Activated CD4-positive, alpha-beta T cell treated with anti-CD3 and anti-CD28 coated beads, Interleukin-2, amount 10 ng/mL, durations not matched to agents 24 days and 14 days (primary cell): ENCODE measurements at places on chromosomes 4 and X. TPM values are rescaled to one million over a fixed set of nuclear protein-coding genes. Genes with fewer than 3 reads are reported as not detected.

The PCYT1B gene
- 0.05 and 0.14 TPM in 2 replicates for total RNA-seq

The FHL1 gene
- 14.0 and 15.2 TPM in 2 replicates for total RNA-seq

The PGAM4 gene
- 0.38 and 0.79 TPM in 2 replicates for total RNA-seq

The SERTM2 gene
- total RNA-seq: not detected in 2 replicates

The SMC1A gene
- 141 and 144 TPM in 2 replicates for total RNA-seq

The SHROOM3 gene
- 0.02 and 0.05 TPM in 2 replicates for total RNA-seq

DNA sequence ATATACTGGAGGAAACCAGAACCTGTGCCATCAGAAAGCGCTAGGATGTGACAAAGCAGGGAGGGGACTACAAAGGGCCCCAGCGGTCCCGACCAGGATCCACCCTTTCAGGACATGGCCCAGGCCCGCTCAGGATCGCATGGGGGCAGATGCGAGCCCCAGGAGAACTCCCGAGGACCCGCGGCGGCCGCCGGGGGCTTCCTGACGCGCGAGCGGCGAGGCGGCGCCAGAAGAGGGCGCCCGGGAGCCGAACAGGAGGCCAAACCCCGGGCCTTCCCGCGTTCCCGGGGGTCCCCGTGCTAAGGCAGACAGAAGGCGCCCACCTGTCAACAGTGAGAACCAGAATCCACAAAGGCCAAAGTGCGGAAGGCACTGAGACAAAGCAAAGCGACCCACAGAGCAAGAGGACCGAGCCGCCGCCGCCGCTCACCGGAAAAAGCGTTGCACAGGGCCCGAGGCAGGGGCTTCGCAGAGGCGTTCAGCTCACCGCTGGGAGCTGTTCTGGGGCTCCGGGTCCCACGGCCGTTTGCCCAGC lies 7.3 kb upstream of the OPN1LW start:
- H3K27ac ChIP-seq: peak overlapping the region; percentile 87
- peak; percentile 91 for DNase-seq
- H3K36me3 ChIP-seq: no peaks in the 10 kb centered on the region
- H3K4me1 ChIP-seq: peaks cover 13% of the 10 kb centered on the region
- H3K4me3 ChIP-seq: peak overlapping the region; percentile 71

- no peaks in the 10 kb centered on the region for H3K36me3 ChIP-seq
- H3K4me3 ChIP-seq: no peak overlapping the region
- DNase-seq: no peak
- no peak overlapping the region for H3K27ac ChIP-seq
- no peaks in the 10 kb centered on the region for H3K4me1 ChIP-seq
Measured at GRCh38 chrX:20284992-20285391, 18.3 kb upstream of the RPS6KA3 start.

DNA sequence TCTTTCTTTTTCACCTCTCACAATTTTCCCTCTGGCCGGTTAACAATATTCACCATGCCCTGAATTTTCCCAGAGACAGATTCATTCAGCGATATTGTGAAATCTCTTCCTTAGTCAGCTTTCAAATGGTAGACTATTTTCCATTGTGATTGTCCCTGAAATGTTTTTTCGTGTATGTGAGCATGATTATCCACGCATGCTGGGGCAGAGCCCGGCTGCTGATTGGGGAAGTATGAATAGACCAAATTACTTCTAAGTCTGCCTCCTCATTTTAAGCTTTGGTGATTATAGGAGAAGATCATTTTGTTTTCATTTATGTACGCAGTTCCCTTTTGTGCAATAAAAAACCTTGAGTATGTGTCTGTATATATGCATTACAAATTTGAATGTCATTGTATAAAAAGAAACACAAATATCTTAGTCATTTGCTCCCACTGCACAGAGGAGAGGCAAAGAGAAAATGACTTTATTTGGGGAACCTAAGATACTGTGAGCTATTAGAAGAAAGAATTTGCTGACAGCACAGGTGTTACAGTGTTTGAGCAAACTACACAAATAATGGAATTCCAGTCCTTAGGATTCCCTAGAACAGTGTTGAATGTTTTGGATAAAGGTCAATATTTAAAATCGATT lies 11.3 kb downstream of the DTHD1 start:
- DNase-seq: no peak
- peaks cover 19% of the 10 kb centered on the region for H3K4me1 ChIP-seq
- H3K36me3 ChIP-seq: peaks cover 2% of the 10 kb centered on the region
- no peak overlapping the region for H3K27ac ChIP-seq

DNA sequence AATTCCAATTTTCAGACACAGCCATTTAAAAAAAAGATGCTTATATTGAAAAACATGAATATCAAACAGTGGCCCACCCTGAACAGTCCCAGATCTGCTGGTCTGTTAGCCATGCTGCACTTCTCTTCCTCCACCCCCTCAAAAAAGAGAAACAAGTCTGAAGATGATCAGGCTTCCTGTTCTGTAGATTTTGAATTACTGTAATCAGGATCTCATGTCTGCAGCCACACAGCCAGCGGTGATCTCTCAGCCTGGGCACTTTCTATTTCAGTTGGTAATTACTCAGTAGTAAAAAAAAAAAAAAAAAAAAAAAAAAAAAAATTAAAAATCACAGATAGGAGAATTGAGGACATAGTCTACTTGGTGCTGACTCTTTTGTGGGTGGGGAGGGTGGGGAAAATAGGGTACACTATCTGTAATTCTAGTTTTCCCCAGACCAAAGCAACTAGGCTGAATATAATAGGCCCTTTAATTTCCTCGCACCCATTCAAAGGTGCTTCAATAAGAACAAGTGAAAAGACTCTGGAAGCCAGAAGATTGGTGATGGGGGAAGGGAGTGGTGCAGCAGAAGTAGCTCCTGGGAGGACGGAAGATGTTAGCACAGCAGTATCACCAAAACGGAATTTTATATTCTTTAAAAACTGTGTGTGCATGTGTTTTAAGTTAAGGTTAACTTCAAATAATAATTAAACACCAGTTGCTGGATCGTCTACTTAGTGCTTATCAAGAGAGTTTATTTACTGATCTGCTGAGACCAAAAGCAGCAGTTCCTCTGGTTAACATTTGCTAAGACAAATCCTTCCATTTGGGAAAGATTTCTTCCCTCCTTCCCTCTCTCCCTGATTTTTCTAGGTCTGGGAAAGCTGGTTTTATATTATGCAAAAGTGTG lies 47.0 kb downstream of the SPRY1 start:
- DNase-seq: peak; percentile 79
- peak overlapping the region; percentile 96 for H3K27ac ChIP-seq
- peaks cover 22% of the 10 kb centered on the region for H3K4me1 ChIP-seq
- peak overlapping the region; percentile 82 for H3K4me3 ChIP-seq
- no peaks in the 10 kb centered on the region for H3K27me3 ChIP-seq

- peak; percentile 58 for DNase-seq
- H3K4me3 ChIP-seq: no peak overlapping the region
- H3K27ac ChIP-seq: peak overlapping the region; percentile 63
- no peaks in the 10 kb centered on the region for H3K27me3 ChIP-seq
Measured at GRCh38 chr4:158895797-158896576, 127.2 kb downstream of the FNIP2 start.

- H3K27me3 ChIP-seq: no peaks in the 10 kb centered on the region
- DNase-seq: no peak
- no peak overlapping the region for H3K27ac ChIP-seq
- H3K4me3 ChIP-seq: no peak overlapping the region
- H3K4me1 ChIP-seq: peaks cover 6% of the 10 kb centered on the region
Measured at GRCh38 chr4:6728320-6729029, 12.5 kb downstream of the BLOC1S4 start.

GRCh38 chrX:42585842-42586621 lies 191.9 kb downstream of the PPP1R2C start:
- H3K4me3 ChIP-seq: no peak overlapping the region
- no peak overlapping the region for H3K27ac ChIP-seq
- H3K4me1 ChIP-seq: no peaks in the 10 kb centered on the region
- H3K27me3 ChIP-seq: no peaks in the 10 kb centered on the region
- H3K36me3 ChIP-seq: no peaks in the 10 kb centered on the region
